ENCODE measurements at places on chromosomes 7 and 10.

GRCh38 chr7:26609532-26609931 lies 254.9 kb downstream of the SKAP2 start:
- DNase-seq: no peak

- no peak for DNase-seq
Observed at GRCh38 chr10:35262436-35262835, 73.9 kb upstream of the CCNY start.

- DNase-seq: peak; percentile 34
Observed at GRCh38 chr10:110863361-110863760, 8.4 kb upstream of the PDCD4 start.

GRCh38 chr10:52623761-52624160 lies 148.8 kb downstream of the MBL2 start:
- peak; percentile 21 for DNase-seq

DNA sequence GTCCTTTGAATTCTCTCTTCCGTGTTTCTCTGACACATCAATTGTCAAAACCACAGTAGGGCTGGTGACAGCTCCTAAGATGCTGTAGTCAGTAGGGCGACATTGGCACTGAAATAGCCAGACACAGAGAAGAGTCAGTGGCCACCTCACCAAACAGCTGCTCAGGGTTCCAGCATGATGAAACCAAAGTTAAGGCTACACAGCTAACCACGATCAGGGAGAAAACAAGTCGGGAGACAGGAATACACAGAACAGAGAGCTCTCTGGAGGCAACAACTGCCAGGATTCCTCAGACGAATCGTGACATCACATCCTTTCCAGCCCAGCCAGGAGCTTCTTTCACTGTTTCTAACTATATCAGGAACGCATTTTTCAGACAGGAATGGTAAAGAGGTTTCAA lies 922.2 kb downstream of the SORCS1 start:
- DNase-seq: peak; percentile 45

DNA sequence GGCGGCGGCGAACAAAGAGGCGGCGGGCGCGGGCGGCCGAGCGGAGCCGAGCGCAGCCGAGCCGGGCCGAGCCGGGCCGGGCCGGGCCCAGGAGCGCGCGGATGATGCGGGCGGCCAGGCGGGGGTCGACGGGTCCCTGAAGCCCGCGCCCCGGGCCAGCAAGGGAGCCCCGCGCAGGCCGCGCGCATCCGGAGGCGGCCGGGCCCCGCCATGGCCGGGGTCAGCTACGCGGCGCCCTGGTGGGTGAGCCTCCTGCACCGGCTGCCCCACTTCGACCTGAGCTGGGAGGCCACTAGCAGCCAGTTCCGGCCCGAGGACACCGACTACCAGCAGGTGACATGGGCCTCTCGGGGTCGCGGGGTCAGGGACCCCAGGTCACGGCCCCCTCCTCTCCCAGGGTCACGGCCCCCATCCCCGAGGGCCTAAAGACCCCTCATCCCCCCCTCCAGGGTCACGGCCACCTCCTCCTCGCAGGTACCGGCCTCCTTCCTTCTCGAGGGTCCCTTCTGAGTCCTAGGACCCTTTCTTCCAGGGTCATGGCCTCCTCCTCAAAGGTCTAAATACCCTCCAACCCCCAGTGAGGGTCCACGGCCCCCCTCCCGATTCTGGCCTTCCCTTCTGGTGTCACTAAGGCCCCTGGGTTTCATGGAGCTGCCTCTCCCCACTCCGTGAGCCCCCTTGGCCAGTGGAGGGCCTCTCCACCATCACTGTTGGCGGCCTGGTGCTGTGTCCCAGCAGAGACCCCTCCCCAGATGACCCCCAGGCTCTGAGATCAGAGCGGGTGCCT lies at the start of gene TTYH3:
Gene TTYH3 (plus strand): TSS at position 41 of the 787 bp plus-strand sequence. CDS start 170 bp downstream, at position 211.
- no peak for DNase-seq

GRCh38 chr7:158123753-158124152 lies 463.9 kb downstream of the PTPRN2 start:
- DNase-seq: no peak

DNA sequence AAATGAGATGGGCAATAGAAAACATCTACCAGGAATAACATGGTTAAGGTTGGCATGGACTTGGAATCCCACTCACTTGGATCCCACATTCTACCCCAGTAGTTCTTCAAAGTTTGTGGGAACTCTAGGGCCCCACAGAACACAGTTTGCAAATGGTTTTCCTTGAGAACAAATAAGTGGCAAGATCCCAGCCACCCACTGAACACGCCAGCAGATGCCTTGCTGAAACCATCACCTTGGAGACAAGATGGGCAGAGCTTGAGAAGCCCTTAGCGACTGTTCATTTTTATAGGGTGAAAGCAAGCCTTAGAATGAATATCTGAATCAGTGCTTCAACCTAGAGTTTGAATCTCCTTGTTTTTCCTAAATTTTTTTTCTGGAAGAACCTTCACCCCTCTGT lies 349.1 kb downstream of the RPS24 start:
- DNase-seq: no peak

DNA sequence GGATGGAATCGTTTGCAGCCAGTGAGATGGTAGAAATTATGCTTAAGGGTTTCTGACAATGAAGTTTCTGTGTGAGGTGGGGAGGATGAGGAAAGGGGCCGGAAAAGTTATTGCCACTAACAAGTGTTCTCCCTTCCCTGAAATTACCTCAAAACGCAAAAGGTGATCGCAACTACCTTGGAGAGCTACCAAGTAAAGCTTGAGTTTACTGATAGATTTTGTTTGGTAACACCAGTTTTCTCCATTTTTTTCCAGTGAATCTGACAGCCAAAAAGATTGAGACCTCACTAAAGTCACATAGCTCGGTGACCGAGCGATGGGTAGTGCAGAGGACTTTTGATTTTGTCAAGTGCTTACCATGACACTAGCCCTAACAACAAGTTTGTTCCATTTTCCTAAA lies 1.6 kb downstream of the SUV39H2 start:
- DNase-seq: no peak

DNA sequence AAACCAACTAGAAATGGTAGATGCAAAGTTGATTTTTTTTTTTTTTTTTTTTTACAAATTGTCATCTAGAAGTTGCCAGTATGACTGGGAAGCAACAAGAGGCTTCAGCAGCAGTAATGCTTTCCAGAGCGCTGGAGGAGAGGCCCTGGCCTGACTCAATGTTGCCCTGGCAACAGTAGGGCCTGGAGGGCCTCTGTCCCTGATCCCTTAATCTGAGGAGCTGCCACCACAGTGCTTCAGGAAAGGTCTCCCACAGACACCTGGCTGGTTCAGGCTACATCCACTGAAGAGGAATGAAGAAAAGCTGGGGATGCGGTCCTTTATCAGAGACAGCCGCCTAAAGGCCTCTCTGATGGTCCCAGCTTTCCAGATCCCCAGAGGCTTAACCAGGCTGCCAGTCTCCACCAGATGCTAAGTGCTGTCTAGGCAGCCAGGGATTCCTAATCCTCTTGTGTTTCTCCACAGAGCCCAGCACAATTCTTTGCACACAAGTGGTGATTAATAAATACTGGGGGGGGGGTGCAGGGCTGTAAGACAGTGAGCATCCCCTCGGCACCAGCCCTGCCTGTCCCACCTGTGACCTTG lies 33.7 kb downstream of the ZNF777 start:
- no peak for DNase-seq

- no peak for DNase-seq
Observed at GRCh38 chr10:124971276-124971675, 29.4 kb downstream of the ZRANB1 start.

DNA sequence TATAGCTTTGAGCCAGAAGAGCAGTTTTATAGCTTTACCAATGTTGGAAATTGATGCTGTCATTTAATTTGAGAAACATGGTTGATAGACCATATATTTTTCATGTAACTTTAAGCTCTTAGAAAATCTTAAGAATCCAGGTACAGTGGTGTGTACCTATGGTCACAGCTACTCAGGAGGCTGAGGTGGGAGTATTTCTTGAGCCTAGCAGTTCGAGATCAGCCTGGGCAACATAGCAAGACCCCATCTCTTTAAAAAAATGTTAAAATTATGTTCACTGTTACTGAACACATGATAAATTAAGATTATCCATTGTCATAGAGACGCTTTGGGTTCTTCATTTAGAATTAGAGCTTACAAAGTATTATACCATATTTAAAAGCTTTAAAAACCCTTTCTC lies 18.2 kb downstream of the REEP3 start:
- no peak for DNase-seq

GRCh38 chr10:100019787-100020141 lies 10.0 kb upstream of the DNMBP start:
- DNase-seq: no peak

DNA sequence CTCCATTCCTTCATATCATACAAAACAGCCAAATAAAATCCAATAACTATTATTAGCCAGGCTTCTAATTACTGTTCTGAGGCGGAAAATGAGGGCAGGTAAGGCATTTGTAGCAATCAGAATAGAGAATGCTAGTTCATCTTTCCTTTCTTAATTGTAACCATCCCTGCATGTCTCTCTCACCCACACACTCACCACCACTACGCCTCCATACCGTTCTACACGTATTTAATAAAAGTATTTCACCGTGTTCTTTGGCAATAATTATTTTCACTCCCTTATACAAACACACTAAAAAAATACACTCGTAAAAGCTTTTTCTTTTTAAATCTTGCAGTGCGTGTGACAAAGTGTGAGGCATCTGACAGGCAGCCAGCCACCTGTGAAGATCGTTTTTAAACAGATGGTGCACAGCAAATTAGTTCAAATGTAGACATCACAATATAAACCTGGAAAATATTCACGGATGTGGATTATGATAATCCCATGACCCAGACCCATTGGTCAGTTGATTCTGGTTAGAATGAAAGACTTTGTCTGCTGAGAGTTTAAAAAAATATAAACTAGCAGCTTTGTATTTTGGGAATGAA lies 653.6 kb downstream of the REEP3 start:
- no peak for DNase-seq

GRCh38 chr10:93272884-93273675 lies 199.4 kb downstream of the CYP26A1 start:
- DNase-seq: no peak

GRCh38 chr7:116955340-116955739 lies 2.0 kb downstream of the ST7 start:
- no peak for DNase-seq

DNA sequence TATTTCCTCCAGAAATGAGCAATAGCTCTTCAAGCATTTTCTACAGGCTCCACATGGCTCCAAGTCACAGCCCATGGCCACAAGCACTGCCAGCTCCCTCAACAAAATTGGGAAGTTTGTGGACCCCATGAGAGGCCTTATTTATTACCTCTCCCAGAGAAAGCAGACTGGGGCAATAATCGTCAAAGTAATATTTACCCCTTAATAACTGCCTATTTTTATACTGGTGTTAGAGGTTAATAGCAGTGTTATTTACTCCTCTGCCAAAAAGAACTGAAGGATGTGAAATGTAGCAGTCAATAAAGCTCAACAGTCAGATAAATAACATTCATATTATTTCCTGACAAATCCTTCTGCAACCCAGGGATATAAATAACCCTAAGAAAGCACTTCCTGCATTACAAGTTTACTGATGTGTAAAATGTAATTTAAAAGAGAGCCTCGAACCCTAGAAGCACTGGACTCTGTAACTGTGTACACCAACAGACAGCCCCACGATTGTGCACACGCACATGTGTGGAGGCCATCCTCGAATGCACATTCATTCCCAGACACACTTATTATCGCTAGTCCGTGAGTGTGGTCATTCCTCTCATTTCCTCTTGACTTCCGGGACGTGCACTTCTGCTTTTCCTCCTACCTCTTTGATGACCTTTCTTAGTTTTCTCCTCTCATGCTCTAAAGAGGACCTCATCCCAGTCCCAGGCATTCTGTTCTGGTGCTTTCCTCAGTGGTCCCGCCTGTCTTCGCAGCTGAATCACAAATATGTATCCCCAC lies 157.4 kb downstream of the EVX1 start:
- no peak for DNase-seq

GRCh38 chr7:147607157-147607800 lies 983.3 kb upstream of the C7orf33 start:
- DNase-seq: no peak

DNA sequence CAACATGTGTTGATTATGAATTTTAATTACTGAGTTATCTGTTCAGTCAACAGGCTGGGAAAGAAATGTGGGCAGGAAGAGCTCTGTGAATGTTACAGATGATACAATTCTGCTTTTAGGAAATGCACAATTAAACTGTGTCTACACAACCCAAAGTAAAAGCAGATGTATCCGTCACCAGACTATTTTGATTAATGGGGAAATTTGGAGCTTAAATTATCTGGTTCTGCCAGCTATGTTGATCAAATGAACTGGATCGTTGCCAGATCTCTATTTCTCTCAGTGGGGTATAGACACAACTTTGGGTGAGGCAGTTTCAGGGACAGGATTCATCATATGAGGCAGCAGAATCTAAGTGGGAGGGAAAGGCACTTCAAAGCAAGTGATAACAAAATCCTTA lies 136.5 kb downstream of the NEUROD6 start:
- no peak for DNase-seq

GRCh38 chr10:78642269-78642816 lies 426.4 kb upstream of the ZMIZ1 start:
- DNase-seq: no peak

DNA sequence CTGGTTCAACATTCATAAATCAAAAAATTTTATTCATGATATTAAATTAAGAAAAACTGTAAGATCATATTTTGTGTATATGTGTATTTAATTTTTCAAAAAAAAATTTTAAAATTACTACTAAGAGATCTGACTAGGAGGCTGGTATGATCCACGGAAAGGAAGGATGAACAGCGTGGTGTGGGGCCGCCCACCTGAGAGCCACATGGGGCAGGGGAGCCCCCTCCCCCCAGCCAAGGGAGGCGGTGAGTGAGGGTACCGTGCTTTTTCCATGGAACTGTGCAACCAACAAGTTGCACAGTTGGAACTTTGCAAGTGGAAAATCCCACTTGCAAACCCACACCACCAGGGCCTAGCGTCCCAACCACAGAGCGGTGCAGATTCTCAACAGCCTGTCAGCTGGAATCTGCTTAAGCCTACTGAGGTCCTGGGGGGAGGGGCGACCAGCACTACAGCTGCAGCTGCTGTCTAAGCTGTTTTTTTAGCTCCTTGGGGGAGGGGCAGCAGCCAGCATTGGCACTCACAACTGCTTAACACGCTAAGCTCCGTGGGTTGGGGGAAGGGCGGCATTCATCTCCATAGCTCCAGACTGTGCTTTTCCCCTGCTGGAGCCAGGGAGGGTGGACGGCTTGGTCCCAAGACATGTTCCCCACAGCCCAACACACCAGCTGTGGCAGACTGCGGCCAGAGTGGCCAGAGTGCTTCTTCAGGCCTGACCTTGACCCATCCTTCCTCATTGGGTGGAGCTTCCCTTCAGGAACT lies 94.2 kb upstream of the IGFBP3 start:
- peak; percentile 78 for DNase-seq

- no peak for DNase-seq
Observed at GRCh38 chr10:113001599-113002448, 51.8 kb downstream of the TCF7L2 start.

DNA sequence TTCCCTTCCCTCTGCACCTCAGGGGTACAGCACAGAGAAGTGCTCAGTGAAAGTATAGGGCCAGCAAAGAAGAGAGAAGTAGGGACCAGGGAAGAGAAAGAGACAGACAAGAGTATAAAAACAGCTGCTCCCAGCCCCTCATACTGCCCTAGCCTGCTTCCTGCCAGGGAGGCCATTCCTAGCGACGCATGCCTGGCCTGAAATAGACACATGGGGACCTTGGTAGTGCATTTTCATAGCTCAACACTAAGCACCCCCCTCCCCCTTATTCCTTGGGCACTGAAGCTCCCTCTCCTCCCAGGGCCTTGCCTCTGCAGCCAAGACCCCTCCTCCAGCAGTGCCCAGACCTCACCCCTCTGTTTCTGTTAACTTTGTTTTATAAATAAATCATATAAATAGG lies 64.7 kb downstream of the ZMIZ1 start:
- no peak for DNase-seq
